ENCODE measurements at places on chromosomes 16 and 17. TPM values are rescaled to one million over a fixed set of nuclear protein-coding genes. Genes with fewer than 3 reads are reported as not detected.
A peak's percentile ranks its signal among the peaks of the same experiment; 100 is the strongest.

The CRYBA1 gene
- total RNA-seq: not detected

GRCh38 chr16:81623365-81624102 is 155.6 kb upstream of the PLCG2 start:
- DNase-seq: no peak

DNA sequence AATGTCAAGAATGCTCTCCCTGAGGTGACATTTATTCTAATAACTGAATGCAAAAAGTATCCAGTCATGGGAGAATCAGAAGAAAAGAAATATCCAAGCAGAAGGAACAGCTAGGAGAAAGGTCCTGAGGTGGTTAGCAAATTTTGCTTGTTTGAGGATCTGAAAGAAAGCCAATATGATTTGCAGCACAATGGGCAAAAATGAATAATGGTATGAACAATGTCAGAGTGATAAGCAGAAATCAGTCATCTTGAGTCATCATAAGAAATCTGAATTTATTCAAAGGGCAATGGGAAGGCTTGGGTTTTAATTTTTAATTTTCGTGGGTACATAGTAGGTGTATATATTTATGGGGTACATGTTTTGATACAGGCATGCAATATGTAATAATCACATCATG is 68.5 kb downstream of the BRIP1 start:
- no peak for DNase-seq

- peak; percentile 50 for DNase-seq
Observed at GRCh38 chr17:46764709-46765401, 53.6 kb downstream of the WNT3 start.

The SLC6A2 gene
- total RNA-seq: not detected

DNA sequence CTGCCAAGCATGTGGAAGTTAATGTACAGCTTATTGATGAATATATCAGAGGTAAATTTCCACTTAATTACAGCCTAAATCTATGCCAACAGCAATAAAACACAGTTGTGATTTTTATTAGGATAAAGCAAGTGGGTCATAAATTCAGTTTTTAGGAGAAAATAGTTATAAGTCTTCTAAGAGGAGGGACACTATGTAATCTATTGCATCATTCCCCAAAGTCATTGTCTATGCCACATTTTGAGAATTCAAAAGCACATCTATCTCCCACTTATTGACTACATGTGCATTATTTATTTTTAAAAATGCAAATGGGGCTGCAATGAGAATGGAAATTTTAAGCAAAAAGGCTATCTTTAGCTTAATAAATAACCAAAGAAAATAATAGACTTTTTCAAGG is 23.7 kb upstream of the NSRP1 start:
- DNase-seq: no peak

The GNAO1 gene
- total RNA-seq: not detected

GRCh38 chr17:40604327-40605080 is 39.2 kb upstream of the CCR7 start:
- no peak for DNase-seq

GRCh38 chr17:73998653-73999645 is 204.5 kb upstream of the RPL38 start:
- no peak for DNase-seq

DNA sequence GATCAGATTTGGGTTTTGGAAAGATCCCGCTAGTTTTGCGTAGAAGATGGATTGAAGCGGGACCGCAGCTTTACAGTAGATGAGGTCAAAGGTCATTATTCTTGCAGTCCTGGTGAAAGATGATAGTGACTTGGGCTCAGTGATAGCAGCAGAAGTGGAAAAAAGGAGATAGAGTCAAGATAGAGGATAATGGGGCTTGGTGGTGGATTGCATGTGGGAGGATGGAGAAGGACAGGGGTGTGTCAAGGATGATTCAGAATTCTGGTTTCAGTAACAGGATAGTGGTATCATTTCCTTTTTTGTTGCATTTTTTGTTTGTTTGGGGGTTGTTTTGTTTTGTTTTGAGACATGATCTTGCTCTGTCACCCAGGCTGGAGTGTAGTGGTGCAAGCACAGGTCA is 28.7 kb downstream of the CHD9NB start:
- no peak for DNase-seq

DNA sequence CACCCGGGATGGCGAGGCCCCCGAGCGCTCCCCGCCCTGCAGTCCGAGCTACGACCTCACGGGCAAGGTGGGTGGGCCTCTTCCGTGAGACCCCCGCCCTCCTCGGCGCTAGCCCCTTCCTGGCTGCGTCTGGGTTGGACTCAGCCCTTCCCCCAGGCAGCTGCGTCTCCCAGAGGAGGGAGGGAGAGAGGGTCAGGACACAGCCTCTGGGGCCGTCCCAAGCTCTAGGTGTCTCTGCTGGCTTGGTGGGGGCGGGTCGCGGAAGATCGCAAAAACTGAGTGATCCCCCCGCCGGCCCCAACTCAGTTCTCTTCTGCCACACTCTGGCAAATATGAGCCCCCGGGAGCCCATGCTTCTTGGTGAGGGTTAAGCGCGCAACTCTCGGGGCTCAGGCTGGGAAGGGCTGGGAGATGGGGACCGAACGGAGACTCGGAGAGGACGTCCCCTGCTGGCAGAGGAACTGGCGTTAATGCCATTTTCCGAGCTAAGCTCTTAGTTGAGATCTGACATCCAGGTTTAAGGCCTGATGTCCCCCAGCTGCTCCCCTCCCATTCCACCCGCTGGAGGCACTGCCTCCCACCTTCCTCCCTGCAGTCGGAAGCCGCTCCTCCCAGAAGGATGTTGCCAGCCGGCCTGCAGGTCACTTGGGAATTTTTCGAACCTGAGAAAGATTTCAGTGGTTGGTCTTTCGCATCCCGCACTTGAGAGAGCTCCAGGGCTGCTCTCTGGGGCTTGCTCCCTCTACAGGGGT is 419 bp downstream of the RAB37 start:
- no peak for DNase-seq

DNA sequence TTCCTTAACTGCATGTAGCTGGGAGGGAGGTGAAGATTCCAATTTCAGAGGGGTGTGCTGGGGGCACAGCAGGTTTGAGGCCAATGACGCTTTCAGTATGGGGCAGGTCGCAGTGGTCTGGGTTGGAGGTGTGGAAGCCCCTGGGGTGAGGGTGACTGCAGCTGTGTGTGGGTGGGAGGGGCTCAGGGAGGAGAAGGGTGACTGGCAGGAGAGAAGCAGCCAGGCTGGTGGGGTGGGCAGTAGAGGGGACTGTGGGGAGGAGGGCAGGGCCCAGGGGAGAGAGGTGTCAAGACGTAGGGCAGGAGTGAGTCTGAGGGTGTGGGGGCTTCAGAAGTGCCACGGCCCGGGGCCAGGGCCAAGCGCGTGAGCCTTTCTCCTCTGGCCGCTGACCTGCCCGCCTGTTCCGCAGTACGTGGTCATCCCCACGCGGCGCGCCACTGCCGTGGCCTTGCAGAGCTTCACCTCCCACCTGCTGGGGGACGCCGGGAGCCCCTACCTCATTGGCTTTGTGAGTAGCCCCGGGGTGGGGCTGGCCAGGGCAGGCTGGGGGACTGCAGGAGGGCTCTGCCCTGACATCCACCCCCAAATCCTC is 19.4 kb downstream of the MYBBP1A start:
- DNase-seq: no peak

The AATK gene
- total RNA-seq: 7.3 TPM

The SEZ6L2 gene
- 6.9 TPM for total RNA-seq

GRCh38 chr16:25040543-25040942 is 25.4 kb upstream of the ARHGAP17 start:
- no peak for DNase-seq

Measured in glomerular endothelial cell (primary cell).